NCI-H1694 treated with DMSO at 0.1 percent for 48 hours (cell line): ENCODE measurements at places on chromosomes 2 and 18.

DNA sequence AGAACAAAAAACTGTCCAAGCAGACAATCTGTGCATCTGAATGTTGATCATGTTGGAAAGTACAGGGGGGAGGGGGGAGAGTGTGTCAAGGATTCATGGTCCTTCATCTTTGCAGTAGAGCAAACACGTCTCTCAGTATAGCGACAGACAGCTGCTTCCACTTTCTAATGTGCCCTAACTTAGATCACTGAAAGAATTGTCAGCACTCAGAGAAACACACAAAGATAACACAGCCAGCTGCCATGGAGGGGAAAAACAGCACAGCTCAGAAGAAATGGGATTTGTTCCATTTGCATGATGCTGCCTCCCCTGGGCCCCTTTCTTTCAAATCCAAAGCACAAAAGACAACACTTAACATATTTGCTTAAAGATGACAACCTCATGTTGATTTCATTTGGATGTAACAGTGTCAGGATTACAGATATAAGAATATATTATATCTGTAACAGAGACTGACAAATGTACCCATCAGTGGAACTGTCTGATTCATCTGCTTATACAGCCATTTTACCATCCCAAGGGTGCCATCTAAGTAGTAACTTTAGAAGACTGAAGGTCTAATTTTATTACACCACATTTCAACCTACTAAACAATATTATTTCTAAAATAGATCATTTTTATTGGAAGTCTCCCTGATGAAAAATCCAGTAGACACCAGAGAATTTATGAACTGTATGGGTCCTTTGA is 17.7 kb downstream of the FIGN start:
- DNase-seq: peak; percentile 27

DNA sequence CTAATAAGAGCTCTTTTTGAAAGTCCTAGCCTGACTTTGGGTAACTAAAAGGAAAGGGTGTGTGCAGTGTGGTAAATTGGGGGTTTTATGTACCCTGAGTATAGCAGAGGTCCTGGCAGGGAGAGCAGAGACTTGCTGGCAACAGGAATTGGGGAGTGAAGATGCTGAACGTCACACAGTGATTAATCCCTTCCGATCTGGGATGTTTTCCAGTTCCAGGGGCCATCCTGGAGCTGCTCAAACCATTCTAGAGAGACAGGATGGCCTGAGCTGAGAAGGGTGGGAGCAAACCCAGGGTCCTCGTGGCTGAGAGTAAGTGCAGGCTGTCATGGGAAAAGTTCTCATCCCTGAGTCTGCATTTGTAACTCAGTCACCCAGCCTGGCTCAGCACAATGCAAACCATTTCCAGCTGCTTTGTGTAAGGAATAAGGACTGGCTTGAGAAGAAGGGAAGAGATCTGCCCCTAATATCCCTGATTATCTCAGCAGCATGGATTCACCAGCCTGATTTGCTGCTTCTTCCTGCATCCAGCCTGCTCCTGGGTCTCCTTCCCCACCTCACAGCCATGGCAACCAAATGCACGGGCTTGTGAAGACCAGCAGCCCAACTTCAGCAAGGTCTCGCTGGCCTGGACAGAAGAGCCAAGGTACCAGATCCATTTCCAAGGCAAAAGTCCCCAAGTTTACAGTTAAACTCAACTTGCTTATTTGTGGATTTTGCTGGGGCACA is 47.1 kb upstream of the CELF4 start:
- no peak for DNase-seq

- DNase-seq: no peak
Measured at GRCh38 chr2:56613920-56614319, 430.1 kb downstream of the CCDC85A start.

- peak; percentile 62 for DNase-seq
Measured at GRCh38 chr2:236754271-236754944, 184.8 kb downstream of the ACKR3 start.

- DNase-seq: peak; percentile 54
Measured at GRCh38 chr2:217789003-217789735, 213.6 kb downstream of the TNS1 start.

GRCh38 chr2:9232886-9233285 is 26.3 kb downstream of the ASAP2 start:
- no peak for DNase-seq

- DNase-seq: no peak
Measured at GRCh38 chr2:230947908-230948365, 22.9 kb upstream of the GPR55 start.

- DNase-seq: no peak
Measured at GRCh38 chr2:160467086-160467485, 26.5 kb downstream of the RBMS1 start.

- no peak for DNase-seq
Measured at GRCh38 chr2:140154271-140154670, 1374.1 kb upstream of the NXPH2 start.

- DNase-seq: no peak
Measured at GRCh38 chr2:191598296-191598695, 79.6 kb upstream of the NABP1 start.

DNA sequence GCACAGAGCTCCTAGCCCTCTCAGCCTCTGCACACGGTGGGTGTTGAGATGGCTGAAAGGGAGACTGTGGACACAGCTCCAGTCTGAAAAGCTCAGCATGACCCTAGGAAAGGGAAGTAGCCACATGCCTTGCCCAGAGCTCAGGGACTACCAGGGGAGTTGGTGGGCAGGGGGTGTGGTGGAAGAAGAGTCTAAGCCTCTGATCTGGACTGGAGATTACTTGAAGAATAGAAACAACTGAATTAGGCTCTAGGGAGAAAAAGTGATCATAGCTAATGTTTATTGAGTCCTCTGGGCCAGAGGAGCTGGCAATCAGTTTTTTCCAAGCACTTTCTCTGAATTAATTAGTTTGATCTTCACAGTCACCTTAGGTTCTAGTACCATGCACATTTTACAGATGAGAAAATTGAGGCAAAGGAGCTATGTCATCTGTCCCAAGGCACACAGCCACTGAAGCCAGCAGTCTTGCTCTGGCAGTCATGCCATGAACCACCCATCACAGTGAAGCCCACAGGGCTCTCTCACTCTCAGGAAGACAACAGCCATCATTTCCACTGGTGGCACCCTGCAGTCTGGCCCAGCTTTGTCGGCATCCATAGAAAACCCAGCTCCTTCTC is 10.3 kb downstream of the SDC1 start:
- no peak for DNase-seq

DNA sequence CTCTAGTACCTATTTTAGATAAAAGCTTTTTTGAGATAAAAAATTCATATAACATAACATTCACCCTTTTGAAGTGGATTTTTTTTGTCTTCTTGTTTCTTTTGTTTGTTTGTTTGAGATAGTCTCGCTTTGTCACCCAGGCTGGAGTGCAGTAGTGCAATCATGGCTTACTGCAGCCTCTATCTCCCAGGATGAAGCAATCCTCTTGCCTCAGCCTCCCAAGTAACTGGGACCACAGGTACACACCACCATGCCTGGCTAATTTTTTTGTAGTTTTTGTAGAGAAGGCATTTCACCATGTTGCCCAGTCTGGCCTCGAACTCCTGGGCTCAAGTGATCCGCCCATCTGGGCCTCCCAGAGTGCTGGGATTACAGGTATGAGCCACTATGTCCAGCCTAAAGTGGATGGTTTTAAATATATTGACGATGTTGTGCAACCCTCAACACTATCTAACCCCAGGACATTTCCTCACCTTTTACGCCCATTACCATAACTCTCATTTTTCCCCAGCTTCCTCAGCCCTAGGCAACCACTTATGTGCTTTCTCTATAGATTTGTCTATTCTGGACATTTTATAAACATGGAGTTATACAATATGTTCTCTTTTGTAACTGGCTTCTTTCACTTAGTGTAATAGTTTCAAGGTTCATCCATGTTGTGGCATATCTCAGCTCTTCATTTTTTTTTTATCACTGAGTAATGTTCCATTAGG is 38.8 kb downstream of the CTIF start:
- DNase-seq: no peak

DNA sequence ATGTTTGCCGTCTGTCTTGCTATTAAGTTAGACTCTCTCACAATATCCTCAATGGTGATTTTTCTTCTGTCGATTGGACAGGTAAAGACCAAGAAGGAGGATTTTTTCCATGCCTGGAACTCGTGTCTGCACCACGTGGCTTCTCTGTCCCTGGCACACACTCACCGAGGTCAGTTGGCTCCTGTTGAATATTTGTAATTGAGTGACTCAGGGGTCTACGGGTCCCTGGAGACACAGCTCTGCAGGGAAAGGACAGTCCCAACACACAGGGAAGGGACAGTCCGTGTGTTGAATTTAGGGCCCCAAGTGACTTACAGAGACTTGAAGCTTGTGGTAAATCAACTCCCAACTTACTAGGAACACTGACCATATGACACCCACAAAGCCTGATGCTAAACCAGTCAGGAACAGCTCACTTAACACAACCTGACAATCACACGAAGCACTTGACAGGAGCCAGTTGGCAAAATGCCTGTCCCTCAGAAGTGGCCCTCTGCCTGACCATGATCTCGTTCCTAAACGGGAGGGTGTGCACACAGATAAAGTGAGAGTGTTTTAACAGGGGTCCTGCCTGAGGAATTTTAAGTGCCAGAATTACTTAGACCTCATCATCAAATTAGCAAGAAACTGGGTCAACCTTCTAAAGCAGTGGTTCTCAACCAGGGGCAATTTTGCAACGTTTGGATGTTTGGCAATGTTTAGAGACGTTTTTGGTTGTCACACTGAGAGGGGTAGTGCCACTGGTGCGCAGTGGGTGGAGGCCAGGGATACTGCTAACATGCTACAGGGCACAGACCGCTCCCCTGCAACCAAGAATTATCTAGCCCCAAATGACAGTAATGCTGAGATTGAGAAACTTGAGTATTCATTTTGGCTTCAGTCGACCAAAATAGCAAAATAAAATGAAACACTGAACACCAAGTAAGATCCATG is 88.9 kb upstream of the BCL2L11 start:
- no peak for DNase-seq

- DNase-seq: no peak
Measured at GRCh38 chr2:235508371-235509160, 14.7 kb downstream of the AGAP1 start.

DNA sequence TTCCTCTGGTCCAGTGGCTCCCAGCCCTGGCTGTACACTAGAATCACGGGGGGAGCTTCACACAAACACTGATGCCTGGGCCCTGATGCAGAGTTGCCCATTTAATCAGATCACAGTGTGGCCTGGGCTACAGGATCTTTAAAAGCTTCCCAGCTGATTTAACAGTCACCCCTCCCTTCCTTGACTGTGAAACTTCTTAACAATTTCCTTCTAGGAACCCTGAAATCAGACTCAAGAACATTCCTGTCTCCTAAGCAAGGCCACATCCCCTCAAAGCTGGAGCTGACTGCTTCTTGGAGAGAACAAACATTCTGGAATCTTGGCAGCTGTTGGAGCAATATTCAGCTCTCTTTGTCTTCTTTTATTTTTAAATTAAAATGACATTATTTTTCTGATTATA is 88.7 kb downstream of the ADD2 start:
- no peak for DNase-seq

- DNase-seq: no peak
Measured at GRCh38 chr2:214674278-214674677, 135.2 kb downstream of the BARD1 start.

DNA sequence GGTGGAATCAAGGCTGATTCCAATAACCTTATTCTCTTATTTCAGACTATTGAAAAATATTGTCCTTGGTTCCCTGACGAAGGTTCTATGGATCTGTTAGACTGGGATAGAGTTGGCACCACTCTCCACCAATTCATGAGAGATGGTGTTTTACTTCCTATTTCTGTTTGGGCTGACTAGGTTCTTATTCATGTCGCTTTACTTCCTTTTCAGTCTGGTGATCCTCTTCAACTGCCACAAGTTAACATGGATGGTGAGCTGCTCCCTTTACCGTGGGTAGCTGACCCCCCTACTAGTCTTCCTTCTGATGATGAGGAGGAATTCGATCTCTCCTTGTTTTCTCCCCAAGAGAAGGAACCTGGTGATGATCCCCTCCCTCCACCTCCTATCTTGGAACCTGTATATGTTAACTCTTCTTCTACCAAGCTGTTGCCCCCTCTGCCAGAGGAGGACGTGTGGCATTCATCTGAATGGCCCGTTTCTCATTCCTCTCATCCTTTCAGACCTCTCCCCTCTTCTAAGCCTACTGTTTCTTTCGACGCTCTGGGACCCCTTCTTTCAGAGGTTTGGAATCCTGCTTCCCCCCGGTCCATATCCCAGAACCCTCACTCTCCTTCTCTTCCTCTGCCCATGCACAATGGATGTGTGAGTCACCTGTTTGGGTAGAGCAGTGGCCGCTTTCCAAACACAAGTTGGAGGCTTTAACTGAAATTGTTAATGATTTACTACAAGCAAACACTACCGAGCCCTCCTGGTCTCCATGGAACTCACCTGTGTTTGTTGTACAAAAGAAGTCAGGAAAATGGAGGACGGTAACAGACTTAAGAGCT is 13.5 kb upstream of the CNOT11 start:
- DNase-seq: no peak

DNA sequence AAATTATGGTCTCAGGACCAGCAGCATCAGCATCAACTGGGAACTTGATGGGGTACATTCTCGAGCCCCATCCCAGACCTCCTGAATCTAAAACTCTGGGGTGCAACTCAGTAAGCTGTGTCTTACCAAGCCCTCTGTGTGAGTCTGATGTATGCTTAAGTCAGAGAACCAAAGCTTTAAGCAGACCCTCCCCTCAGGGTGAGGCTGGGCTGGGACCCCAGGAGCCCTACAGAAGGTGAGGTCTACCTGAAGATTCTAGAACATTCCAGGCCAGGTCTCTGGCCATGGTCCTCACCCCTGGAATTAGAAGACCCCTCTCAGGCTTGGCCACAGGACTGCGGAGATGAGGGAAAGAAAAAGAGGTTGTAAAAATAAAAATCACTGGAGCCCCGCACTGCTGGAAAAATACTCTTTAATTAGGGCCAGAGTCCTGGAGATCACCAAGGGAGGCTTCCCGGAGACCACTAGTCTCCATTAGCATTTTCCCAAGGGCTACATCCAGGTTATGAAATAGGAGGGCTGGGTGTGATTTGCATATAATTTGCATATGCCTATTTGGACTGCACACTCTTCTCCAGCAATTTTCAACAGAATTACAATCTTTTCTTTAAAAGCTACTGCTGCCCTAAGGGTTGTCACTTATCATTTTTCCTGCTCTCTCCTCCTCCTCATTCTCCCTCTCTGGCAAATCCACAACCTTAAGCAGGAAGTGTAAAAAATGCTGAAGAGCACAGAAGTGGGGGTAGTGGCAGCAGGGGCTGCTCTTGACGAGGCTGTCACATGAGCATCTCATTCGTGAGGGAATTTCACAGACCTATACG is 100.2 kb downstream of the ZBTB7C start:
- DNase-seq: no peak

GRCh38 chr2:177763531-177764265 is 308.9 kb downstream of the PDE11A start:
- peak; percentile 55 for DNase-seq

DNA sequence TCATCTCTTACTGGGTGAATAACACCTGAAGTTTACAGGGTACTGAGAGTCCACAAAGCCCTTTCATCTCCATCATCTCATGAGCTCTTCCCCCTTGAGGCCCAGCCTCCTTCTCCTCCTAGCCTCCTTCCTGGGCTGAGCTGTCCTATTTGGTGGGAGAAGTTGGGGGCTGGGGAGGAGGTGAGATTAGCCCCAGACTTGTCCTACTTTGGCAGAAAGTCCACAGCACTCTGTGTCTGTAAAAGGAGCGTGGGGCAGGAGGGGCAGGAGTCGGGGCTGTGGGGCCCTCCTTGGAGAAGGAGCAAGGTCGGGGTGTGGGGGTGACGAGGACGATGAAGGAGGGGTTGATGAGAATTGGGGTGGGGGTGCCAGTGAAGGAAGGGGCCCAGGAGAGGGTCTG is 10.0 kb upstream of the DES start:
- DNase-seq: no peak
